ENCODE measurements at places on chromosomes 4 and X. TPM values are rescaled to one million over a fixed set of nuclear protein-coding genes. Genes with fewer than 3 reads are reported as not detected.

- no peaks in the 10 kb centered on the region for H3K4me1 ChIP-seq
- no peaks in the 10 kb centered on the region for H3K36me3 ChIP-seq
- DNase-seq, result no peak
- H3K27me3 ChIP-seq, result no peaks in the 10 kb centered on the region
Observed at GRCh38 chrX:132114607-132115006, 13.2 kb downstream of the FRMD7 start.

- H3K4me3 ChIP-seq, result no peak overlapping the region
- H3K36me3 ChIP-seq, result no peaks in the 10 kb centered on the region
- no peaks in the 10 kb centered on the region for H3K4me1 ChIP-seq
- no peak for DNase-seq
- no peaks in the 10 kb centered on the region for H3K27me3 ChIP-seq
Observed at GRCh38 chrX:124435616-124436015, 89.3 kb downstream of the SH2D1A start.

- no peak overlapping the region for H3K4me3 ChIP-seq
- no peaks in the 10 kb centered on the region for H3K4me1 ChIP-seq
- H3K27ac ChIP-seq, result no peak overlapping the region
- DNase-seq, result no peak
- H3K36me3 ChIP-seq, result no peaks in the 10 kb centered on the region
Observed at GRCh38 chr4:178778496-178778895, 1336.3 kb upstream of the AGA start.

DNA sequence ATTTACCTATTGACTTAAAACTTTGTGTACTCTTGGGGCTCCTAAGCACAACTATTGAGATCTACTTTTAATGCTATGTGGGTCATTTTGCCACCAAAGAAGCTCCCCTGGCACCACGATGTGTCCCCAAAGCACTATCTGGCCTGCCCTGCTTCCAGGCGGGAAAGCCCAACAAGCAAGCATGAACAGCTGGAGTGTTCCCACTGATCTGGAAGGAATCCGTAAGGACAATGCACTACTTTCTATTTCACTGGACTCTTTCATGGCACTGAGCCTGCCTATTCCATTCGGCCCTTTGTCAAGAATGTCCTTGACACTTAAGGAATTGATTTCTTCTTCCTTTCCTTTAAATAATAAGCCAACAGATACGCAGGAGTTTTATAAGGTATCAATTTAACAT lies 38.8 kb downstream of the GRIA3 start:
- no peaks in the 10 kb centered on the region for H3K36me3 ChIP-seq
- no peak overlapping the region for H3K4me3 ChIP-seq
- H3K27me3 ChIP-seq, result no peaks in the 10 kb centered on the region
- no peak for DNase-seq
- H3K27ac ChIP-seq, result no peak overlapping the region

GRCh38 chrX:155143959-155144548 lies 72.2 kb upstream of the VBP1 start:
- no peak overlapping the region for H3K27ac ChIP-seq
- DNase-seq, result no peak
- no peaks in the 10 kb centered on the region for H3K27me3 ChIP-seq
- no peak overlapping the region for H3K4me3 ChIP-seq

DNA sequence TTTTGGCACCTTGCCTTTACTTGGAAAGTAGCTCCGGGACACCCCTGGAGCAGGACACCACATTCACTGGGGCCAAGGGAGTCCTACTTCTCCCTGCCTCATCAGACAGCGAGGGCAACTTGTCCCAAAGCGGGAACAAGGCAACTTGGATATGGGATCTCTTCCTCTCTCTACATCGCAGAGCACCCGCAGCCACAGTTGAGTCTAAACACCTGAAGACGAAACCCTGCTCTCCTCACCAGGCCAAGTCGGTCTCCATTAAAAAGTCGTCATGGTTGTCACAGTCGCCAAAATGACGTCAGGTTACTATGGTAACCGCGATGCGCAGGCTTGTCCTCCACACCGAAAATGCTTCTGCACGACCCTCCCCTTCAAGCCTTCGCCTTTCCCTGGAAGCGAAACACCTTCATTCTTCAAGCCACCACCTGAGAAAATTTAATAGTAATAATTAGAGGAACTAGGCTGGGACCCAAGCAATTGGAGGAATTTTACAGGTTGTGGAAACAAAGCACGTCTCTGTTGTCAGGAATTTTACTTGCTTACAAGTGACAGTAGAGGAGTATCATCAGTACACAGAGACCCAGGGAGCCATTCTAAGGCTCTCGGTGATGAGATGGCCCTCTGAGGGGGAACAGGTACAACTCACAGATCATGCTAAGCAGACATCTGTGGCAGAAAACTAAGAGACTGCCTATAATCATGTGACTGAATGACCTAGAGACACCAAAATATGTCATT lies 30.5 kb upstream of the TCEAL4 start:
- no peaks in the 10 kb centered on the region for H3K4me1 ChIP-seq
- H3K27me3 ChIP-seq, result no peaks in the 10 kb centered on the region
- peak overlapping the region; percentile 40 for H3K4me3 ChIP-seq
- H3K27ac ChIP-seq, result no peak overlapping the region
- peak; percentile 66 for DNase-seq

GRCh38 chr4:21415728-21416127 lies 532.8 kb downstream of the KCNIP4 start:
- no peaks in the 10 kb centered on the region for H3K36me3 ChIP-seq
- H3K27me3 ChIP-seq, result no peaks in the 10 kb centered on the region
- H3K27ac ChIP-seq, result no peak overlapping the region

The C4orf50 gene
- 0.68 TPM for total RNA-seq

The PCDH19 gene
- 0.95 TPM for total RNA-seq

The HSFX2 gene
- not detected for total RNA-seq
